Muscle of back (tissue), 13 donors: ENCODE measurements at places on chromosomes 7 and 10.

GRCh38 chr7:23544913-23545354 is 13.2 kb upstream of the TRA2A start:
- no peak for DNase-seq

DNA sequence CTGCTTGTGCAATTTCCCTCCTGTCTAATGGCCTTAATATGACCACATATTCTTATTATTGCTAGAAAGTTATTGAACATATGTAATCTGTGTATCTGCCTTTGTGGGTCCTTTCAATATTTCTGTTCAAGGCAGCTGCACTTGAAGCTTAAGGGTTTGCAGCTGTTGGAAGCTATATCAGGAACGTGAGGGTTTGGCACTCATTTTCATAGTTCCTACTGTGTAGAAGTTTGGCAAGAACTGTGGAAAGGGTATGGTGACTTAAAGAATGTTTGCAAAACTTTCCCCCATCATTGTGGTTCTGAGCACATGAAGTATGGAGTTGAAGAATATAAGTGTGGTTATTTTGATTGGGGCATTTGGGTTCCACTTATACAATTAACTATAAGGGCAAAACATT is 144.7 kb upstream of the SEMA3A start:
- DNase-seq, result peak; percentile 38

DNA sequence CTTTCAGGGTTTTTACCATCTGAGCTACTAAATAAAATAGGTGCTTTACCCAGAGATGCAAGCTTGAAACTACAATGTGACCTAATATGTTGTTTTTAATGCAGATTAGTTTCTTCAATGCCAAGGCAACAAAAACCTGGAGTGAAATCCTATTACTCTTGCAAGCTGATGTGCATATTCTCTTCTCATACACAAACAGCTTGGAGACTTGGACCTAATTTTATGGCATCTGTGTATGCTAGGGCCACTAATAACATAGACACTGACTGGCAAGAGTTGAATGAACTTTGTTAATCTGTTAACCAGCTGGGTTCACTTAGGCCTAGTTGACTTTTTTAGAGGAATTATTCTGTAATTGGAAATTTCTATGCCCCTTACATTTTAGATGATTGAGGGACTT is 23.4 kb upstream of the SMIM30 start:
- no peak for DNase-seq

DNA sequence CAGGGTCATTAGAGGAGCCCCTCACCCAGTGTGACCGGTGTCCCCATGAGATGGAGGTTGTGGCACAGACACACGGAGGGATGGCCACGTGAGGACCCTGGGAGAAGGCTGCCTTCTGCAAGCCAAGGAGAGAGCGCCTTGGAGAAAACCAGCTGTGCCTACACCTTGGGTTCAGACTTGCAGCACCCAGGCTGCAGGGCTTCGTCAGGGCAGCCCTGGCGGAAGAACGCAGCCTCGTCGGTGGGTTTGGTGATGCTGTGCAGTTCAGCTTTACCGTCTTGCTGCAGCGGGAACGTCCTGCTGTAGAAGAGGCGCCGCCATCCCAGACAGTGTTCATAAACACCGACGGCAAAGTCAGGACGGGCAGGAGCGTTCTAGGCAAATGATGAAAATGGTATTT is 89.3 kb downstream of the MGMT start:
- no peak for DNase-seq

DNA sequence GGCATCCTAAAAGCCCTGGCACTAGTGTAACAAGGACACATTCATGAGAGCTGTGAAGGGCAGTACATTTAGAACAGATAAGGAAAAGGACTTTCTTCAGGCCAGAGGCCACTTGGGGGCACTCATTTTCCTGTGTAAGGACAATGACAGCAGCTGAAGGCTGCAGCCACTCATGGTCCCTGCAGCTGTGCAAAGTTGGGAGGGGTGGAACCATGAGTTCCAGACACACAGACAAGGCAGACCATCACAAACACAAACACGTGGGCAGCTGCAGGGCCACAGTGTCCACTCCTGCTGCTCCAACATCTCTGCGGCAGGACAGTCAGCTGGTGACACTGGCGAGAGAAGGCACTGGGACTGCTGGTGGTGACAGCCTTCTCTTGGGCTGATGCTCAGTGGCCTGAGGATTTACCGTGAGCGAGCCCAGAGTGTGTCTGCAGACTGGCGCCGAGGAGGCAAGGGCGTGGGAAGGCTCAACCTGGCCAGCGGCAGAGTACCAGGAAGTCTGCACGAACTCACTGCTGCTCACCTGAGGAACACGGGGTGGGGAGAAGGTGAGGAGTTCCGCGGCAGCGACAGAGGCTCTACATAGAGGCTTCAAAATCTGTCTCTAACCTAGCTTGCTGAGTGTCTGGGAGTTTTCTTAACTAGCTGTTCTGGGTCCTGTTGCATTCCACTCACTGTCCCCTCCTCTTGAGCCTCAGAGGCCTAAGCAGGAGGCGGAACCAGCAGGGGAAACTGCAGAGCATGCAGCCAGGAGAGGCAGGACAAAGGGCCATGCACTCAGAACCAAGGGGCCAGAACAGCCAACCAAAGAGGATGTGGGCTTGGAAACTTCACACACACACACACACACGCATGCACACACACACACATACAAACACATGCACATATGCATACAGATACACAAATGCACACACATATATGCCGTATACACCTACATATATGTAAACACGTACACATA is 76.5 kb upstream of the DDC start:
- DNase-seq, result no peak

GRCh38 chr7:32892521-32893206 is 1.1 kb upstream of the KBTBD2 start:
- peak; percentile 74 for DNase-seq
